ENCODE measurements at places on chromosomes 11 and 22.

GRCh38 chr22:35629406-35630216, 12.5 kb upstream of the MB start:
- no peak for DNase-seq

DNA sequence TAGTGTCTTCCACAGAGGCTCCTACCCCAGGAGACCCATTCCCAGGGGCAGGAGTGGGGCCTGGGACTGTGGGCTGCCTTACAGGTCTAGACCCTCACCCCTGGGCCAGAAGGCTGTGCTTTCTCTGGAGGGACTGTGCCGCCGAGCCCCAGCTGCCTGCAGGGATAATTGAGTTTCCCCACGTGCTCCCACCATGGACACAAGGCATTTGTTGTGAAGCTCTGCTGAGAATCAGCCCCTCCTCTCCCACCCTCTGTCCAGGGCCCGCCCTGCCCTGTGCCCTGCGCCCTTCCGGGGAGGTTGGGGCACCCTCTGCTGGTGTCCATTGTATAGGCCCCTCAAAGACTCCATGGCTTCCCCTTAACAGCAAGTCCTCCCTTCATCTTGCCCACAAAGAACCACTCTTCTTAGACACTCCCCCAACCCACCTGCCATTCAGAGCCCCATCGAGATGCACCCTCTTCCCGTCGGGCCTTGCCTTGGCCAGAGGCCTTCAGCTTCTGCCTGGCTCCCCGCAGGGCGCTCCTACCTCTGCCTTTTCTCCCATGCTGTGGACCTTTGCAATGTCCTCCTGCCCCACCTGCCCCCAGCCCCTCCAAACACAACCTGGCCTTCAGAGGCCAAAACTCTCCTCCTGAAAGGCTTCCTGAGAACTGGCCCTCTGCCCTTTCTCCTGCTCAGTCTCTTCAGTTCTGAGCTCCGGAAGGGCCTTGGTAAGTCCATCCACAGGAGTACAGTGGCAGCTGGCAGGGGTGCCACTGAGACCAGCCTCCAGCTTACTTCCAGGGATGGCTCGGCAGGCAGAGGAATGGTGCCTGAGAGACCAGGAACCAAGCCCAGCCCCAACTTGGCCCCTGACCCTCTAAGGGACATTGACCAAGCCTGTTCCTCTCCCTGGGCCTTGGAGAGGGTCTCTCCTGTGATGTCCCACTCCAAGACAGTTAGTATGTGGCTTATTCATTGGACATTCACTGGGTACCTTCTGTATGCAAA, 22.4 kb downstream of the DUSP8 start:
- DNase-seq, result no peak

- no peak for DNase-seq
These were observed 88.7 kb downstream of the STIM1 start for GRCh38 chr11:3944198-3944597.

GRCh38 chr11:110453684-110454354, 24.1 kb downstream of the FDX1 start:
- DNase-seq, result no peak

GRCh38 chr22:46380581-46380980, 45.1 kb downstream of the TRMU start:
- no peak for DNase-seq

DNA sequence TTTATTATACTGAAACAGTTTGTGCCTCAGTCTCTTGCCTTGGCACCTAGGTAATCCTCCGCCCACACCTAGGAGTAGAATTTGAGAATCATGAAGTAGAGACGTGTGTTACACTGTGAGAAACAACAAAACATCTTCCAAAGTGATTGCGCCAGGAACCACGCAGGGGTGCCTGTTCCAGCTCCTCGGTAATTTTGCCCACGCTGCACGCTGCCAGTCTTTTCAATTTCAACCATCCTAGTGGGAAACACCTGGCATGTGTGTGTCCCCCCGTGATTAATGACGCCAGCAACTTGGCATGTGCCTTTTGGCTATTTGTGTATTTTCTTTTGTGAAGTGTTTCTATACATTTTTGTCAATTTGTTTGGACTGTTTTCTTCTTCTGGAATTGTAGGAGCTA, 919.1 kb downstream of the BRD1 start:
- no peak for DNase-seq

DNA sequence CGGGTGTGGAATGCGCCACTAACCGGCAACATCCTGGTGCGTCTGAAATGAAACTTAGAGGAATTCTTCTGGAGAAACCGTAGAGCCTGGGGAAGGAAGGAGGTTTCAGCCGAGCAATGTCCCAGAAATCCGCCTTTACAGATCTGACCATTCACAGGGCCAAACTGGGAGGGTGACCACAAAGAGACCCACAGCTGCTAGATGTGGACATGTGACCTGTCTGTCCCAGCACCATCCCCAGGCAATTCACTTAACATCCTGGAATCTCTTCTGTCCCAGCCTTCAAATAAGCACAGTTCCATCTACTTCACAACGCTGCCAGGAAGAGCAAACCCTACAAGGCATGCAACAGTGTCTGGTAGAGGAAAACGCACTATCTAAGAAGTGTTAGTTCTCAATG, 9.8 kb downstream of the MCAT start:
- no peak for DNase-seq

GRCh38 chr11:7936615-7937014, 4.9 kb downstream of the OR10A3 start:
- DNase-seq, result no peak

DNA sequence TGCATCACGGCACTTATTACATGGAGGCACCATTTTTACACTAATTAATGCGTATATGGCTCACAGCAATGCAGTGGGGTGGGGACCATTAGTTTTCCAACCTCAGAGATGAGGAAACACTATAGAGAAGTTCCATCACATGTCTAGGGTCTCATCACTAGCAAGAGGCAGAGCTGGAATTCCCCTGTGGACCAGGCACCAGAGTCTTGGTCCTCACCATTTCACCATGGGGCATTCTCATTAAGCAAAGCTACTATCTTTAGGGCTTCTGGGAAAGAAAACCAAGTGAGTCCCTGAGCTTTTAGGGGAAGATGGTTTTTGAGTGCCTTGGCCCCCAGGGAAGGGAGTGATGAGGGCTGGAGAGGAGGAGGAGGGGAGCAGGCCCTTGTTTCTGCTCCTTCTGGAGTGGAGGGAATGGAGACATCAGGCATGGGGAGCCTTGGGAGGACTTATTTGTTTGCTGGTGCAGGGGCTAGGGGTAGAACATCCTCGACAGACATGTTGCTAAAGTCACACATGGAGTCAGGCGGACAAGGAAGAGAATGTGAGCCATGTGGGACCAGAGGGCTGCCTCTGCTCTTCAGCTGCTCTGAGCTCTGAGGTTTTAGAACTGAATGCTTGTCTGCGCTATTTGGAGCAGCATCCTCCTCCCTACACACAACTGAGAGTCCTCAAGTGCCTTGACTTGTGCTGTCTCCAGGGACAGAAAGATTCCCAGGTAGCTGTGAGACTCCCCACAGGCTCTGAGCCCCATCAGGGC, 40.3 kb upstream of the ZBED5 start:
- DNase-seq, result no peak

DNA sequence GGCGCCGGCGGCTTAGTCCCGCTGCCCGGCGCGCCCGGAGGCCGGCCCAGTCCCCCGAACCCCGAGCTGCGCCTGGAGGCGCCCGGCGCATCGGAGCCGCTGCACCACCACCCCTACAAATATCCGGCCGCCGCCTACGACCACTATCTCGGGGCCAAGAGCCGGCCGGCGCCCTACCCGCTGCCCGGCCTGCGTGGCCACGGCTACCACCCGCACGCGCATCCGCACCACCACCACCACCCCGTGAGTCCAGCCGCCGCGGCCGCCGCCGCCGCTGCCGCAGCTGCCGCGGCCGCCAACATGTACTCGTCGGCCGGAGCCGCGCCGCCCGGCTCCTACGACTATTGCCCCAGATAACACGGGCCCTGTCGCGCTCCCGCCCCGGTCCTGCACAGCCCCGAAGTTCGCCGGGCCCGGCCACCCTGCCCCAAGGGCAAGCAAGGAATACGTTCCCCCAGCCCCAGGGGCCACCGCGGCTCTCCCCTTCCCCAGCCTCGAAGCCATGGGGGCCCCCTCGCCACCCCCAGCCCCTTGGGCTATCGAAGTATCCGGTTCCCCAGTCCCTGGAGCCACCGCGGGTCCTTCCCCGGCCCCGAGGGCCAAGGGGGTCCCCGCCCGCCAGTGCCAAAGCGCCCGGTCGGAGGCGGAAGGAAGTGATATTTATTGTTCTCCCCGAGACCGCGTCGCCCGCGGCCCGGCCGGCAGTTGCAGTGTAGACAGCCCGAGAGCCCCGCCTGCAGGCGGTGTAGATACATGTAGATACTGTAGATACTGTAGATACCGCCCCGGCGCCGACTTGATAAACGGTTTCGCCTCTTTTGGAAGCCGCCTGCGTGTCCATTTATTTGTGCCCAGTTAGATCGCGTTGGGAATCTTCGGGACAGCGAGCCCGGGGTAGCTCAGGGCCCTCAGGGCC, 6.2 kb downstream of the TBX1 start:
- peak; percentile 21 for DNase-seq

DNA sequence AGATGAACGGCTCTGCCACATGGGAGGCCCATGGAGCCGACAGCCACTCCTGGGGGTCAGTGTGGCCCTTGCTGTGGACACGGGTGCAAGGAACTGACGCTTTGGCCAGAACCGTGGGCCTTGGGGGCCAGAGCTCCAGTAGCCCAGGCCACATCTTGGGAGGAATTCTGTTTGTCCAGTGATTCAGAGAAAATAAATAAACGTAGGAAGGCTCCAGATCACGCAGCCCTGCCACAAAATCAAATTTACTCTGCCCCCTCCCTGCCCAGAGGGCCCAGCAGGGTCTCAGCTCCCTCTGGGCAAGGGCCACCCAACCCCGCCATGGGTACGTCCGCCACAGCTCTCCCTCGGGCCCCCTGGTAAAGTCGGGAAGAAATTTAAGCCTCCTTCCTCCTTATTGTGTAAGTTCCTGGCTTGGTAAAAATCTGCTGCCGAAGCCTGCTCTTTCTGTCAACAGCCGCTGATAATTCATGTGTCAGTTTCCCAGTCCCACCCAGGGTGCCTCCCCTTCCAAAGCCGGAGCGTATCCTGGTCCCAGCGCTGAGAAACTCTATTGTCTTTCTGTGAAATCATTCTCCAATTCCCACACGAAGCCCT, 6.9 kb upstream of the MUC5AC start:
- no peak for DNase-seq

- DNase-seq, result no peak
These were observed 14.5 kb upstream of the BID start for GRCh38 chr22:17788528-17789378.

DNA sequence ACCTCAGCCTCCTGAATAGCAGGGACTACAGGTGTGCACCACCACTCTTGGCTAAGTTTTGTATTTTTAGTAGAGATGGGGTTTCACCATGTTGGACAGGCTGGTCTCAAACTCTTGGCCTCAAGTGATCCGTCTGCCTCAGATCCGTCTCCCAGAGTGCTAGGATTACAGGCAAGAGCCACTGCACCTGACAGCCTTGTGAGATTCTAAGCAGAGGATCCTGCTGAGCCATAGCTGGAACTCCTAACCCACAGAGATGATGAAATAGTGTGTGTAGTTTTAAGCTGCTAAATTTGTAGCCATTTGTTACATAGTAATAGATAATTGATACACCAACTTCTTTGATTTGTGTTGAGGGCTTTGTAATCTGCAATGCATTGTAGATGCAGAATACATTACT, 51.1 kb downstream of the CLMP start:
- DNase-seq, result no peak

DNA sequence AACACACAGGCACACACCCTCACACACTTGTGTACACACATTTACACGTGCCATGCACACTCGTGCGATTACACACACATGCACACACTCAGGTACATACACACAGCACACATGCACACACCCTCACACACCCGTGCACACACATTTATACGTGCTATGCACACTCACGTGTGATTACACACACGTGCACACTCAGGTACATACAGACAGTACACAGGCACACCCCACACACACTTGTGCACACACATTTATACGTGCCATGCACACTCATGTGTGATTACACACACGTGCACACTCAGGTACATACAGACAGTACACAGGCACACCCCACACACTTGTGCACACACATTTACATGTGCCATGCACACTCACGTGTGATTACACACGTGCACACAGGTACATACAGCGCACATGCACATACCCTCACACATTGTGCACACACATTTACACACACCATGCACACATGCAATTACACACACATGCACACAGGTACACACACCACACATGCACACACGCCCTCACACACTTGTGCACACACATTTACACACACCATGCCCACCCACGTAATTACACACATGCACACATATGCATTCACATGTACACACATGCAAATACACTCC, 4.6 kb downstream of the IFITM10 start:
- DNase-seq, result no peak

GRCh38 chr11:64878494-64879243, at the start of gene EHD1:
Gene EHD1, minus strand, starts transcription at chr11:64878621. Its CDS starts 157 bp downstream, at chr11:64878464.
- peak; percentile 99 for DNase-seq

DNA sequence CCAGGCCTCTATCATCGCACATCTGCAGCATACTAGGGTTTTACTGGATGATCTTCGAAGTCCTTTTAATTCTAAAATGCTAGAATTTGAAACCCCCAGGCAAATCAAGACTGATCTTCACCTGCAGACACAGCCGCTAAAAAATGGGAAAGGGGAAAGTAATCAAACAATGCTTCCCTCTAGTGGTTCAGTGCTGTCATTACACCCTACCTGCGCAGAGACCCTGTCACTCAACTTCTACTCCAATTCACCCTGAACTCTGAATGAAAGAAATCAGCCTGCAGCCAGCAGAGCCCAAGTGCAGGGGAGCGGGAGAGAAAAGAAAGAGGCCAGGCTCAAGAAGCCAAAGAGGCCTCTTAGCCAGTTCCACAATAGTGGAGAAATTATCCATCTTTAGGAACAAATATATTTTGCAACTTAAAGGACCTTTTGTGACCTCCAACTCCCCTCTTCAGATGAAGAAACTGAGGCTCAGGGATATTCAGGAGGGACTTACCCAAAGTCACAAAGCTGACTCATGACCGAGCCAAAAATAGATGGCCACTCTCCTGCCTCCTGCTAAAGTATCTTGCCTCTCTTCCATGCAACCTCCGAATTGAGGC, 33.0 kb downstream of the SERGEF start:
- no peak for DNase-seq

GRCh38 chr11:100774859-100775258, 87.8 kb downstream of the ARHGAP42 start:
- no peak for DNase-seq

DNA sequence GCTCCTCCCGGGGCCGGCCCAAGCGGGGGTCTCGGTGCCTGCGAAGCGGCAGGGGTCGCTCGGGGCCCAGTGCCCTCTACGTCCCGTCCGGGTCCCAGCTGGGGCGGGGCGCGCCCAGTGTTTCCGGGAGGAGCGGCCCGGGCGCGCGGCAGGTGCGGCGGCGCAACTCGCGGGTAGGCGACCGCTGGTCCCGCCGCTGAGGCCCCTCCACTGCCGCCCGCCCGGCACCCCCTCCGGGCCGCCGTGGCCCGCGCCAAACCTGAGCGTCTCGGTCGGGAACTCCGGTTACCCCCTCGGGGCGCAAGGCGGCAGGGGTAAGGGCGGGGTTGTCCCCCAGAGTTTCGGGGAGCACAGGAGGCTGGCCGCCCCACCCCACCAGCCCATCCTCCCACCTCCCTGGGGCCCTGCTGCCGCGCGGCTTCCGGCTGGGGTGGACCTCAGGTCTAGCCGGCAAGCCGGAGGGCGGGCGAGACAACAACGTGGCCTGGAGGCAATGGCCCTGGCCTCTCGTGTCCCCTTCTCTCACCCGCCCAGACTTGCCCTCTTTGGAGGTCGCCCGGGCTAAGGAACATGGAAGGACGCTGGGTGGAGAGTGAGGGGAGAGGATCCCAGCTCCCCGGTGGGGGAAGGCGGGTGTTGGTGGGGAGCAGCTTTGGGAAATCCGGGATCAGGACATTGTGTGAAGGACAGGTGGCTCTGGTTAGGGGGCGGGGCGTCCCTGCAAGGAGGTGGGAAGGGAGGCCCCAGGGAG, 398 bp upstream of the CRACR2B start:
- DNase-seq, result no peak

GRCh38 chr11:84564180-84564866, 1062.8 kb downstream of the DLG2 start:
- no peak for DNase-seq

Data from stimulated activated CD8-positive, alpha-beta memory T cell treated with anti-CD3 and anti-CD28 coated beads, Interleukin-7, amount 100 ng/mL, for 24 hours (primary cell).